Stimulated activated CD4-positive, alpha-beta T cell treated with anti-CD3 and anti-CD28 coated beads, Interleukin-1b, Interleukin-23, amount 100 ng/mL, for 1 hour (primary cell): ENCODE measurements at places on chromosomes 2 and 18.

- DNase-seq: no peak
Observed at GRCh38 chr2:45684756-45685155, 33.3 kb downstream of the PRKCE start.

DNA sequence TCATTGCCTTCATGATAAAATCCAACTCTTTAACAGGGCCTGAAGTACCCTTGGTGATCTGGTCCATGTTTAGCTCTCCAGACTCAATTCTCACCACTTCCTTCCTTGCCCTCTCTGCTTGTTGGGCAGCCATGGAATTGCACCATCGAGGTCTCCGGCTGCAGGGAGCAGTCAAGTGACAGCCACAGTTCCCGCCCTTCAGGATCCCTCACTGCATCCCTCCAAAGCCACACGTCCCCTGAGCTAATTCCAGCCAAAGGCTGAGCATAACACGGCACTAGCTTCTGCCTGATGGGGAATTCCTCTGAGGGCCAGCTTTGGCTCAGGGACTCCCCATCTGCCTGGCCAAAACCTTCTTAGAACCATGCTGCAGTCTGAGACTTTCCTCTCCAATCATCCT lies 47.4 kb upstream of the SLC1A4 start:
- DNase-seq: no peak

GRCh38 chr18:69408522-69408921 lies 7.8 kb downstream of the DOK6 start:
- DNase-seq: no peak

- DNase-seq: no peak
Observed at GRCh38 chr2:88903749-88904353, 212.4 kb downstream of the RPIA start.

- DNase-seq: no peak
Observed at GRCh38 chr2:57516698-57517340, 529.8 kb upstream of the VRK2 start.

GRCh38 chr2:173354073-173354581 lies 545 bp upstream of the CDCA7 start:
- DNase-seq: no peak

DNA sequence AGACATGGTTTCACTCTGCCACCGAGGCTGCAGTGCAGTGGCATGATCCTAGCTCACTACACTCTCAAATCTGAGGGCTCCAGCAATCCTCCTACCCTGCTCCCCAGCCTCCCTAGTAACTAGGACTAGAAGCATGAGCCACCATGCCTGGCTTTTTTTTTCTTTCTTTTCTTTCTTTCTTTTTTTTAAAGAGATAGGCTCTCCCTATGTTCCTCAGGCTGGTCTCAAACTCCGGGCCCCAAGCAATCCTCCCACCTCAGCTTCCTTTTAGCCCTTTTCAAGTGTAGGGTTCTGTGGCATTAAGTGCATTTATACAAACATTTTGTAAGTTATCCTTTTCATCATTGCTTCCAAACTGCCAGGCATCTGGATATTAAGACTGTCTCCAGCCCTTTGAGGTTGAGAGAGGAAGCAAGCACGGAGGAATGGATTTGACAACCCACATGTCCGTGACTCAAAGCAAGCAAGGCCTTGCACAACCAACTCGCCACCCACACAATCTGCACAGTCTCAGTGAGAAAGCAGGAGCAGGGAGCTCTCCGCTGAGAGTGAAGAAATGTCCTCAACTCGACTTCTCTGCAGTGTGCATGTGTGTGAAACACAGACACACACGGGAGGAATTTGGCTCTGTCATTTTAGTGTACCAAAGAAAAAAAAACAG lies 65.6 kb downstream of the ATP8B1 start:
- DNase-seq: no peak

DNA sequence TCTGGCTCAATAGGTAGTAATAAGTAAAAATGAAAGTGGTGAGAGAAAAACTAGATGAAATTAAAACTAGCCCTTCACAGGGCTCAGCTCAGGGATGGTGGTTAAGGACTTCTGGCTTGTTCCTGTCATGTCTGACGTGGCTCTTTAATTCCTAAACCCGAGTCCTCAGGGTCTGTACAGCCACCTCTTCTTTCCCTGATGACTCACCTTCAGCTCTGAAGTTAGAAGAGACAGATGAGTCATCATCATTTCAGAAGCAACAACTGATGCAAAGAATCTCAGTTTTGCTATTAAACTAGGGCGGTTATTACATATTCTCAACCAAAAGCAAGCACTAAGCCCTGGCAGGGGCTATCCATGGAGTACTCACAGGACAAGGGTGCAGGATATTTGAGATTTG lies 24.0 kb upstream of the ITGB6 start:
- DNase-seq: no peak

- DNase-seq: no peak
Observed at GRCh38 chr2:158686210-158686691, 108.9 kb upstream of the DAPL1 start.
